ENCODE measurements at places on chromosomes 4 and X.

DNA sequence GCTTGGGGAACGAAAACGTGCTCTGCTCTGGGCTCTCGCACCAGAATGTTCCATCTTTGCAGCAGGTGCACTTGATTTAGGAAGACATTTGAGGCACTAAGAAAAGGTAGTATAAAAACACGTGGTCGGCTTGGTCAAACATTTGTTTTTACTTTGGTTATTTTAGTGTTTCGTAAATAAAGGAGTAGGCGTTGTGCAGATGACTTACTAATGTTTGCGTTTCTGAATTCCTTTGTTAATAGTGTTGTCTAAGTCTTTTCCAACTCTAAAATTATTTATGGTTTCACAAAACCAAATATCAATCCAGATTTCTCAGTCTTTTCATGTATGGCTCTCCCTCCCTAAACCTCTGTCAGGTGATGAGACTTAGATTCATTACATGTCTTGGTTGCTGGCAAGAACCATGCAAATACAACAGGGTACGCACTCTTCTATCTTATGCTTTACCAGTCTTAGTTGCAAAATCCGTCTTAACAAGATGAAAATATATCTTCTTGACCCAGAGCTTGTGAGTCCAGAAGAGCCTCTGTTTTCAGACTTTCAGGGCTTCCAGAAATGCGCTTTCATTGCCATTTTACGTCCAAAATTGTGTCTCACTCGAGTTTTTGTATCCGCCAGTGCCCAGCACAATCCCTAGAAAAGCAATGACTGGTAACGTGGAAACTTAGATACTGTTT is 686 bp downstream of the MTHFD2L start:
- DNase-seq: no peak

DNA sequence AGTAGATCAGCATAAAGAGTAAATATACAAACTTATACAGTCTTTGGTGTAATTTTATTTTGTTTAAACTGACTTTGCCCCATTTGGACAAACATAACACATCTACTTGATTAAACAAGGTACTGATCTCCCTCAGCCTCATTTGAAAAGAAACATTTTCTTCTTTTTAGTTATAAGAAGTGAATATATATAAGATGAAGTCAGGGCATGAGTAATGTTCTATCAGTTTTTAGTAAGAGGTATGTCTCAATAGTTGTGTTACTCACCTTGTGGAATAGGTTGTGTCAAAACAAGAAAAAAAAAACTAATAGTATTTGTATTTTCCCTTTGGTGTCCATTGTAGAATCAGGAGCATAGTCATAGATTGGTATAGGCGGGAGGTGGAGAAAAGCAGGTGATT is 327.4 kb downstream of the RPA4 start:
- no peak for DNase-seq

- no peak for DNase-seq
Measured at GRCh38 chr4:158315706-158316105, 105.4 kb downstream of the TMEM144 start.

DNA sequence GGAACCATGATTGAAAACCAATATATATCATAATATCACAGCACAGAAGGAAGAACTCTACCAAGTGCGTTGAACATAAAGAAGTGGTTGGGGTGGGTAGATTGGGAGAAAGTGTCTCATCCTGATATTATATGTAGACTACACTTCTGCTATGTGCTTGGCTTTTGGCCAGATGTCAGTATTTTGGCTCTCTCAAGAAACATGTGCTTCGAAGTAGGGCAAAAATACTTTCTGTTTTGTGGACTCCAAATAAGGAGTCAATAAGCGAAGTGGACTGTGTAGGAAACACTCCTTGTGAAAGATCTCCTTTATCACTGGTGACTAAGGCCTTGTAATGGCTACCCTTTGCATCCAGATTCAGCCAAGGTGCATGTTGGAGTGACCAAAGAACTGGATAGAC is 7.8 kb upstream of the HPSE start:
- no peak for DNase-seq

GRCh38 chr4:168832763-168833575 is 177.1 kb downstream of the CBR4 start:
- DNase-seq: peak; percentile 81

DNA sequence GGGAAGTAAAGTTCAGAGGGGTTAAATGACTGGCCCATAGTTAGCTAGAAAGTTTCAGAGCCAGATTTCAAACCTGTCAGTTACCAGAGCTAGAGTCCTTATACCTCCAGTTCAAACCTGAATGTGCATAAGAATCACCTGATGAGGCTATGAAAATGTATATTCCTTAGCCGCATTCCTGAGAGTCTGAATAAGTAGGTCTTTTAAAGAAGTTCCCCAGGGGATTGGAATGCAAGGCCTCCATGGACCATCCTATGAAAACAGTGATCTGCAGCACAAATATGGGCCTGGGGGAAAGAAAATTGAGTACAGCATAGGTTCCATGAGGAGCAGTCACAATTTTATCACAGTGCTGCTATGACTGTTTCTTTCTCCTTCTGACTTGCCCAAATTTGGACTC is 263.9 kb upstream of the CXorf66 start:
- no peak for DNase-seq

DNA sequence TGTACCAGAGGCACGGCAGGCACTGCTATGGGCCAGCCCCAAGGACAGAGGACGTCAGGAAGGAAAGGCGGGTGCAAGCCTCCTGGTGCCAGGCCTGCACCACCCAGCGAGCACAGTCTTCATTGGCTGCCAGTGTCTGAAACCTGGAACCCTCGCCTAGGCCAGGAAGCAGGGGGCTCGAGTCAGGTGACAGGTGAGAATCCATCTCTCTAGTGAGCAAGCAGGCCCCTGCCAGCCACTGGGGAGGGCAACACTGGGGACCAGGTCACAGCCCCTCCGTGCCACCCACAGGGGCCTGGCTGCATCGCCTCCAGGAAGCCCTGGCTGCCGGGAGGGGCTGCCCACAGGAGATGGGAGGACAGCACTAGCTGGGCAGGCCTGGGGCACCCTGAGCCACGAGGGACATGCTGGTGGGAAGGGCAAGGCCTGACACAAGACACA is 6.9 kb upstream of the HAUS3 start:
- DNase-seq: no peak

DNA sequence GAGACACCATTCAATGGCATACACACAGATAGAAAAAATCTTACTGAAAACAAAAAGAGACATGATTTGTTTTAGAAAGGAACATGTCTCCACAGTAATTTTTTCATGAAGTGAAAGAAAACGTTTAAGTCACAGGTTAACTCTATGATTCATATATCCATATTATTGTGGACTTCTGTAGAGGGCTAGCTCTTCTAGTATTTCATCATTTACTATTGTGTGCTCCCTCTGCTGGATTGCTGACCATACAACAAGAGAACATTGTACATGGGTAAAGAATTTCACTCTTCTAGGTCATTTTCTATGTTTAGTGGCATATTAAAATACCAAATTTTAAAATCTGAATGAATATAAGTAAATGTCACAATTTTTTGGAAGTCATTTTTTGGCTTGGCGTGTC is 91.8 kb upstream of the POU3F4 start:
- no peak for DNase-seq
